CD4-positive, CD25-positive, alpha-beta regulatory T cell (primary cell): ENCODE measurements at places on chromosomes 5 and 9. TPM values are rescaled to one million over a fixed set of nuclear protein-coding genes. Genes with fewer than 3 reads are reported as not detected.

Gene PCDHB14
- polyA plus RNA-seq, result not detected

Gene HMMR
- 1.6 TPM for polyA plus RNA-seq

Gene CNOT6
- 11.2 TPM for polyA plus RNA-seq

DNA sequence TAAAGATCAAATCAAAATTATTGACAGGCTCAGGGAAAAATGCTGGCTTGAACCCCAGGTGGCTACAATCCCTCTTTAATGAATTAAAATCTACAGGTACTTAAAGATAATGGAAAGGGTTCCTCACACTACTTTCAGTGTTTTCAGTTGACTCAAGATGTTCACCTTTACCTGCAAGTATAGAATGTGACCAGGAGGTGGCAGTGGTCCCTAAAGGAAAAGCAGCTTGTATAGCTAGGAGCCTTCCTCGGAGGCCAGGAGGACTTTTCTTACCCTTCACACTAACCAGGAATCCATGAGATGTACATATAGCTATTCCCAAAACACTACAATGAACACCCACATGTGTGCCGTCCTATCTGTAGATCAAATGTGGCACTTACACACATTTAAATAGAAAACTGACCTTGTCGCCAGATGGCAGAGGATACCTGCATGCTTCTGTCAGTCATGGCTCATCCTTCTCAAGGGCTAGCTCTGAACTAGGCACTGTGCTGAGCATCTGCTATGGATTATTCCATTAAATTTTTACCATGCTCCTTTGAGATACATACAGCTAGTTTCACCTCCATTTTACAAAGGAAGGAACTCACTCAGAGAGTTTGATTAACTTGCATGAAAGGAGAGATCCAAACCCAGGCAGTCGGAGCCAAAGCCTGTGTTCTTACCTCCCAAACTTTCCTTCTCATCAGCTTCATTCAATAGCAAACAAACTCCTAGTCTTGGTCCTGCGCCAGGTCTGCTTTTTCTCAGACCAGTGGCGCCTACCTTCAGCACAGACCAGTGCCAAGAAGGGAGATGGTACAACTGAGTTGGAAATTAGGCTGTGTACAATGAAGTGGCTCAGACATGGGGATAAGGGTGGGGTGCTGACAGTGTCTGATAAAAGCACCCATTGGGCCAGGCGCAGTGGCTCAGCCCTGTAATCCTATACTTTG is 24.5 kb downstream of the C9orf152 start:
- no peaks in the 10 kb centered on the region for H3K27me3 ChIP-seq
- no peak overlapping the region for H3K27ac ChIP-seq
- H3K4me3 ChIP-seq, result no peak overlapping the region
- no peaks in the 10 kb centered on the region for H3K4me1 ChIP-seq

- no peak overlapping the region for H3K27ac ChIP-seq
- no peak for DNase-seq
- H3K36me3 ChIP-seq, result no peaks in the 10 kb centered on the region
Measured at GRCh38 chr5:100697970-100698369, 162.8 kb downstream of the FAM174A start.

DNA sequence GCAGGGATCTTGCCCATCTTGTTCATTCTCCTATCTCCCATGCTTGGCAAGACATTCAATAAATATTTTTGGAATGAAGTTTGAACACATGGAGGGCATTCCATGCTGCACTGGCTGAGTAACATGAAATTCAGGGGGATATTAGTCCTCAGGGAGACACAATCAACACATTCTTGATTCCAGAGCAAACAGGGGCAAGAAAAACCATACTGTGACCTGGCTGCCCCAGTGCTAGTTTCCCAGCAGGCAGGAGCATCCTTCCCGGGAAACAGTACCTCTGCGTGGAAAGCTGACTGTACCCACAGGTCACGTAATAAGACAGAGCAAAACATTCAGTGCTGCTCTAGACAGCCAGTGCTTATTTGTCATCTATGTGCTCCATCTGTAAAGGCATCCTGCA is 66.3 kb upstream of the SPOCK1 start:
- H3K27ac ChIP-seq, result no peak overlapping the region
- no peaks in the 10 kb centered on the region for H3K4me1 ChIP-seq
- H3K27me3 ChIP-seq, result peaks cover 3% of the 10 kb centered on the region
- DNase-seq, result no peak
- no peak overlapping the region for H3K4me3 ChIP-seq
